Chondrocyte (in vitro differentiated cells): ENCODE measurements at places on chromosomes 13 and 19. TPM values are rescaled to one million over a fixed set of nuclear protein-coding genes. Genes with fewer than 3 reads are reported as not detected.

- H3K4me1 ChIP-seq: peaks cover 15% of the 10 kb centered on the region
- H3K27me3 ChIP-seq: no peaks in the 10 kb centered on the region
- peak overlapping the region; percentile 93 for H3K27ac ChIP-seq
- no peaks in the 10 kb centered on the region for H3K36me3 ChIP-seq
- H3K4me3 ChIP-seq: no peak overlapping the region
Measured at GRCh38 chr13:30734439-30734838, 904 bp upstream of the ALOX5AP start.

The GARIN5A gene
- 1.7 to 2.1 TPM (median 1.9 TPM) in 3 replicates for total RNA-seq

- peaks cover 52% of the 10 kb centered on the region for H3K4me1 ChIP-seq
- H3K4me3 ChIP-seq: peak overlapping the region; percentile 8
- no peak for DNase-seq
- no peaks in the 10 kb centered on the region for H3K27me3 ChIP-seq
- H3K27ac ChIP-seq: peak overlapping the region; percentile 96
- H3K36me3 ChIP-seq: no peaks in the 10 kb centered on the region
Measured at GRCh38 chr13:106151056-106151699, 384.3 kb downstream of the EFNB2 start.

- no peak overlapping the region for H3K4me3 ChIP-seq
- no peaks in the 10 kb centered on the region for H3K36me3 ChIP-seq
- H3K27me3 ChIP-seq: peaks cover 12% of the 10 kb centered on the region
- peaks cover 16% of the 10 kb centered on the region for H3K4me1 ChIP-seq
- DNase-seq: no peak
- H3K27ac ChIP-seq: no peak overlapping the region
Measured at GRCh38 chr13:23574421-23575145, 4.4 kb downstream of the TNFRSF19 start.

- H3K36me3 ChIP-seq: no peaks in the 10 kb centered on the region
- no peaks in the 10 kb centered on the region for H3K27me3 ChIP-seq
- peaks cover 18% of the 10 kb centered on the region for H3K4me1 ChIP-seq
- DNase-seq: no peak
- H3K27ac ChIP-seq: no peak overlapping the region
- no peak overlapping the region for H3K4me3 ChIP-seq
Measured at GRCh38 chr13:40329781-40330485, 336.5 kb downstream of the FOXO1 start.

The SIGLEC12 gene
- not detected in 3 replicates for total RNA-seq
